Caki2 (cell line): ENCODE measurements at places on chromosomes 12 and 14.
A peak's percentile ranks its signal among the peaks of the same experiment; 100 is the strongest.

GRCh38 chr14:75311356-75311755 lies 32.7 kb downstream of the FOS start:
- DNase-seq: no peak

GRCh38 chr12:106446419-106447092 lies 89.0 kb downstream of the POLR3B start:
- DNase-seq: no peak

DNA sequence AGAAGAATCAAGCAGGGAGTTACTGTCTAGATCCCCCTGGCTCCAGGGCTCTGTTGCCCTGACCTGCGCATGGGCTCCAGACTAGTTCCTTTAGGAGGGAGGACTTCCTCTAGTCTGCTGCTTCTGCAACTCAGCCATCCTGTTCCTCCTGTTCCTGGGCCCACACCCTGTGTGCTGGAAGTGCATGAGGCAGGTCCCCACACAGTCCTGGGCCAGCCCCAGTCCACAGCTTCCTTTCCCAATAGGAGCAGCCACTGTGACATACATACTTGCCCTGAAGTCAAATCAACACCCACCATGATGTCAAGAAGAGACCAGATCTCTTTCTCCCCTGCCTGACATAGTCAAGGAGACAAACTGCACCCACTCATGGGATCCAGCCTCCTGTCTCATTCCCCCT lies 1.3 kb downstream of the SDR9C7 start:
- DNase-seq: no peak

GRCh38 chr14:93861836-93862235 lies 65.3 kb upstream of the FAM181A start:
- no peak for DNase-seq

DNA sequence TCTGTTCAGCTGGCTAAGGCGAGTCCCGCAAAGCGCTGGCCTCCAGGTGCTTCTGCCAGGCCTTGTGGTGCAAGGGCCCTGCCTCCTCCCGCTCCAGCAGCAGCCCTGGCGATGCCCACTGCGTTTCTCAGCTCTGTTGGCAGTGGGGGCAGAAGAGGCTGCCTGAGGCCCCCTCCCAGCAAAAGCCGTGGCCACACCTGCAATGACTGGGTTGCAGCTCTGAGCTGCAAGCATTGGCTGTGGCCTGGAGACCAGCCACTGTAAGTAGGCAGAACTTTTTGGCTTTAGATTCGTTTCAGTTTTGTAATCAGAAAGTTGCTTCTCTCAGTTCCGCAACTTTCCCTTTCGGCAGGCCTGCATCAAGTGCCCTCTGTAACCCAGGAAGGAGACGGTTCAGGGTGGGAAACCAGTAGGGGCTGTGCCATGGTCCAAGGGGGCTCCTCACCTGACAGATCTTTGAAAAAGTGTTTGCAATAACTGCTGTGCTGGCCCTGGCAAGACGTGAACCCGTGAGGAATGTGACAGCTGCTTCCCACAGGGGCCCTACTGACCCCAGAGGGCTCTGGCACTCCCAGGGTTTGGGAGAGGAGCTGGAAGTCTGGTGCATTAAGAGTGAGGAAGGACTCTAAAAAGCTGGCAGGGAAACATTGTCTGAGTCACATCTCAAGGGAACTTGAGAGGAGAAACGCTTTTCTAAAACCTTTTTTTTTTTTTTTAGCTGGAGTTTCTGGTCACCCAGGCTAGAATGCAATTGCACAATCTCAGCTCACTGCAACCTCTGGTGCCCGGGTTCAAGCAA lies 54.5 kb upstream of the MAX start:
- DNase-seq: no peak

DNA sequence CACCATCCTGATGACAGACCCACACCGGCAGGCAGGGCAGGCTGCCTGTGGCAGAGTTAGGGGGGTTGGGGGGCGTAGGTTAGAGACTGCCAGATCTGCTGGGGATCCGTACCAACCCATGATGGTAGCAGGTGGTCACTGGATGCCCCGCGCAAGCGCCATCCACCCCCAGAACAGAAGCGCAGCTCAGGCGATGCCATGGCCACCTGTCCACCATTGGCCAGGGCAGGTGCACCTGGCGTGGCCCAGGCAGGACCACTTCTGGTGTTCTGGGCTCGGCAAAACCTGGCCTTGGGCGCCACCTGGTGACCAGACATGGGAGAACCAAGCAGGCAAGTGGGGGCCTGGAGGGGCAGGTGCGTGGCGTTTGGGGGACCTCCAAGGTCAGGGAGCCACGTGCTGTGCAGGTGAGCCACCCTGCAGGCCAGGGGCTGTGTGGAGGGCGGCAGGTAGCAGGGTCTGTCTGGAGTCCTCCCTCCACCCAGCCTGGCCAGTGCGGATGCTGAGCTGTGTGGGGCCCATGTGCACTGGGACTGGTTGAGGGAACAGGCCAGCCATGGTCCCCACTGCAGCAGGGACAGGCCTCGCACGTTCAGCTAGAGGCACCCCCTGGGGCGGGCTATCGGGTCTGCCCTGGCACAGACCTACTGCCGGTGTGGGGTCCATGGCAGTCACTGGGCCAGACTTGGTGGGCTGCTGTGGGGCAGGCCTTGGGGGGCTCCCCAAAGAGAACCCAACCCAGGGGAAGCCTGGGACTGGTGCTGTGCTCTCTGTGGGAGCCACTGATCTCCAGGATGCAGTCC lies 15.6 kb downstream of the BAG5 start:
- DNase-seq: no peak

- no peak for DNase-seq
Observed at GRCh38 chr12:40508421-40508820, 183.8 kb upstream of the CNTN1 start.

- DNase-seq: no peak
Observed at GRCh38 chr12:27112871-27113270, 30.5 kb upstream of the C12orf71 start.

- DNase-seq: no peak
Observed at GRCh38 chr12:19483727-19484126, 44.4 kb downstream of the AEBP2 start.

- DNase-seq: no peak
Observed at GRCh38 chr12:27644158-27644845, 51.9 kb upstream of the REP15 start.

GRCh38 chr12:14992673-14993072 lies 19.8 kb downstream of the PDE6H start:
- DNase-seq: no peak

DNA sequence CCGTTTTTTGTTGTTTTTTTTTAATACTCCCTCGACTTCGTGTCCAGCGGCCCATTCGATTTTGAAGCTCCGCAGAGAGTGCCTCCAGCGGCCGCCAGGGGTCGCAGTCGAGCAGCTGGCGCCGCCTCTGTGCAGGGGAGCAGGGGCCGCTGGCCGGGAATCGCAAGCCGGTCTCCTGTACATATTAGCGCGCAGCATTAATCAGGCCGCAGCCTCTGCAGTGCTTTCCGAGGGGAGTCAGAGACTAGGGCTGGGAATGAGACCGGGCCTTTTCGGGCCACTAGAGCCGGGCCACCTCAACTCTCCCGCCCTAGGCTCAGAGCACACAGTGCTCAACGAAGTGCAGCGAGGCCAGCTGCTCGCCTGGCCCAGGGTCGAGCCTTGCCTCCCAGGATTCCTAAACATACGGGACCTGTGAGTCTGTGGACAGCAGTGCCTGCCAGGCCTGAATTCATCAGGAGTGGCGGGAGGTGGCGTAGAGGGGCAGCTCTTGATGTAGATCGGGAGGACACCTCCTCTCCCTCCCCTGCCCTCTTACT lies 81.8 kb downstream of the EMP1 start:
- DNase-seq: peak; percentile 57

DNA sequence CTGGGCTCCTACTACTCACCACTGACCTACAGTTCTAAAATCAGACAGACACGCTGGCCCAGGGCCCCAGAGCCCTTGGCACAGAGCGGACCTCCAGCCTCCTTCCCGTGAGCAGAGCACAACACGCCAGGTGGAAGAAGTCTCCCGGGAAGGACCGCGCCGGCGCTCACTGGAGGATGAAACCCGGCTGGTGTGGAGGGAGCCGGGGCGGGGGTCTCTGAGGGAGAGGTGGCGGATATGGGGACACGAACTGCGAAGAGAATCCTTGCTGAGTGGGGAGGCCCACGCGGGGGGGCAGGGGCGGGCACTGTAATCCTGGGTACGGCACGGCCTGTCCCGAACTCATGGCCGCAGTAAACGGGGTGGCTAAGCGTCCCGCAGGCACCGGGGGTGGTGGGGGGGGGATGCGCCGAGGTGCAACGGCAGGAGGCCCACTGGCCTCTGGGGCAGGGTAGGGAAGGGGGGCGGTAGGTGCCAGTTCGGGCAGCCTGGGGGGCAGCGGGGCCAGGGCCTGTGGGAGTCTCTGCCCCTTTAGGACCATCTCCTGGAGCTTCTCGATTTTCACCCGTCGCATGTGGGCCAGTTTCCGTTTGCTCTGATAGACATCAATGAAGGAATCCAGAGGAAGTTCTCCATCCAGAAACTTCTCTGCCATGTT lies 28.8 kb downstream of the VPS37B start:
- no peak for DNase-seq

GRCh38 chr12:52949413-52950331 lies 754 bp downstream of the KRT18 start:
- DNase-seq: peak; percentile 95

GRCh38 chr12:31017535-31017934 lies 56.1 kb upstream of the DDX11 start:
- no peak for DNase-seq

DNA sequence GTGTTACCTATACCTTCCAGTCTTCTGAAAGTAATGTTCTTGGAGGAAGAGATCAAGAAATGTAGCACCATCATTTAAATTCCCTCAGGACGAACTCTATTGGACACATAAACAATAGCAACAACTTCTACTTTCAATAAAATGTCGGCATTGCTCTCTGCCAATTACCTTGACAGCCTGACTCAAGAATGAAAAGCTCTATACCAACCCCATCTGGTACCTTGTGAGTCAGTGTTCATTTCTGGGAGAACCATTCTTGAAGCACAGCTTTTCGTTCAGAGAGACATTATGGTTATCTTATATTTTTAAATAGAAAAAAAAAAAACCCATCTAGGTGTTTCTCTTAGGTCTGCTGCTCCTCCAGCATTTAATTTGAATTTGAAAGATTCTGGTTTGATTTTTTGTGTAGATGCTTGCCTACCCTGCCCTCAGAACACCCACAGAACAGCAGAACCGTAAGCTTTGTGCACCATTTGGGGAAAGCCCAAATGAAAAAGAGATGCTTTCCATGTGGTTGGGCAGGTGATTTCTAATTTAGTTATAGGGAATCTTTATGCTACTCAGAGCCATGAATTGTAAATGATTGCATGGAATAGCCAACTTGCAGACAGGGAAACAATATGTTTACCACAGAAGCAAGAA lies 156.0 kb downstream of the SAMD4A start:
- DNase-seq: no peak
